ENCODE measurements at places on chromosomes 12 and 14.

DNA sequence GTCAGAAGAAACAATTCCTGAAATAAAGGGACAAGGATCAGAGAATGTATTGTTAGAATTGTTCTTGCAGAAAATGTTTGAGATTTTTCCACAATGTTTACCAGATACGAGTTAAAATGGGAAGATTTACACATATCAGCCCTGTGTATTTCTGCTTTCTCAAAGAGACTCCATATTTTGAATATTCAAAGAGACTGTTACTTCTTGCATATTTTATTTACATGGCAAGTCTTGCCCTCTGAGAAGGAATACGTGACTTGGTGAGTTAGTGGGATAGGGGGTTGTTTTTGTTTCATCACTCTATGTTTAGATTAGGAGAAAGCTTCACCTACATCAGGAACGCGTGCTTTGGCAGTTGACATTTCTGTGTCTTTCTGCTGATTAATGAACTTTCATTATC is 56.1 kb upstream of the ZDHHC17 start:
- DNase-seq, result no peak

DNA sequence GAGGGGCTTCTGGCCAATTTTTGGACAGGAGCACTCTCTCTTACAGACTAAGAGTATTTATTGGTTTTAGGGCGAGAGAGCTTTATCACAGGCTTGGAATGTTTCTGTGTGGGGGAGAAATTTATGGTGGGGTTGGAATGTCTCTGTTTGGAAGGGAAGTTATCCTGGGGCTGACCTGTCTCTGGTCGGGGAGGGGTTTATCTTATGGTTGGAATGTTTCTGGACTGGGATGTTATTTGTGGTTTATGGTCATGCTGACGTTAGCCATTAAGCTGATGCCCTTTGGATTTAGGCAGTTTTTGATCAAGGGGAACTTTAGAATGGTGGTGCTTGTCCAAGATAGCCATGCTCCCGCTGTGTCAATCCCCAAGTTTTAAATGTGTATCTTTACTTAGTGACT is 614.8 kb downstream of the DIO2 start:
- no peak for DNase-seq

- no peak for DNase-seq
These were observed 524.4 kb downstream of the MED13L start for GRCh38 chr12:115752913-115753726.

DNA sequence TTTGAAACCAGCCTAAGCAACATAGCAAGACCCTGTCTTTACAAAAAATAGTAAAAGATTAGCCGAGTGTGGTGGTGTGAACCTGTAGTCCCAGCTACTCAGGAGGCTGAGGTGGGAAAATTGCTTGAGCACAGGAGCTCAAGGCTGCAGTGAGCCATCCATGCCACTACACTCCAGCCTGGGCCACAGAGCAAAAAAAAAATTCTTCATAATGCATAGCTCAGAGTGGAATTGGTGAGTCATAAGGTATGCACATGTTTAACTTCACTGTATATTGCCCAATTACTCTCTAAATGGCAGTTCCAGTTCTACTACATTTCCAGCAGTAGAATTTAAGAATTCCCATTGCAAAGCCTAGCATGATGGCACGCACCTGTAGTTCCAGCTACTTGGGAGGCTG is 26.8 kb upstream of the CLIP1 start:
- DNase-seq, result no peak

GRCh38 chr12:108728820-108729611 is 2.3 kb downstream of the CORO1C start:
- DNase-seq, result no peak

- DNase-seq, result no peak
These were observed 53.6 kb upstream of the BCL11B start for GRCh38 chr14:99325591-99325990.

Data from NCI-H1048 (cell line).